ENCODE measurements at places on chromosomes 6 and 20.
A peak's percentile ranks its signal among the peaks of the same experiment; 100 is the strongest.

DNA sequence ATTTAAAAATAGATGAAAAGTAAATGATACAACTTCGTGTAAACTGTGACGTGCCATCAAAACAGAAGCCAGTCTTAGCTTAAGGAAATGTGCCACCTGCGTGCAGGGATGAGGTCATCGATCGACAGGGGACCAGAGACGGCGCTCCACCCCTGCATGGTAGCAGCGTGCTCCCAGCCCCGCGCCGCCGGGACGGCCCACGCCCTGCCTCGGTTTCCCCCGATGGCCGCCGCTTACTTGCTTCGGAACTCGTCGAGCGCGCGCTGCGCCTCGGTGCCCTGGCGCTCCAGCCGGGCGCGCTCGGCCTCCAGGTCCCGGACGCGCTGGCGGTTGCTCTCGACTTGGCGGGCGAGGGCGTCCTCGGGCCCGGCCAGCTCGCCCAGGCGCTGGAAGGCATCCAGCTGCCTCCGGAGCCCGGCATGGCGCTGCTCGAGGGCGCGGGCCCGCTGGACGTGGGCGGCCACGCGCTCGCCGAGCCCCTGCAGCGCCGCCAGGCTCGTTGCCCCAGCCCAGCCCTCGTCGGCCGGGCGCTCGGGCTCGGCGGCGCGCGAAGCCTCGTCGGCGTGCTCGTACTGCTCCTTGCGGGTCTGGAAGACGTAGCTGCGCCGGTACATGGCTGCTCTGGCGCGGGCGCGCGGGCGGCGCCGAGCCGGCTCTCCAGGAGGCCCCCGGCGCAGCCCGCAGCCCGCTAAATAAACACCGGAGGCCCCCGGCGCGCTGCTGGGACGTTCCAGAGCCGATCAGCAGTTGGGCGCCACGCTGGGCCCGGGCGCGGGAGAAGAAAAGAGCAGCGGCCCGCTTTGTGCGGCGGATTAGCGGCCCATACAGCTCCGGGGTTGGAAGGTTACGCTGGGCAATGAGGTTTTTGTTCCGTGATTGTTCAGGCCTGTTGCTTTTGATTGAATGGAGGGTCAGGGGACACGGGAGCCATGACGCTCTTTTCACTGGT is at the start of gene BFSP1:
TSS of gene BFSP1 (minus strand) at position 664 of the 949 bp plus-strand sequence. CDS start at position 614, 50 bp downstream.
- peak; percentile 79 for DNase-seq

DNA sequence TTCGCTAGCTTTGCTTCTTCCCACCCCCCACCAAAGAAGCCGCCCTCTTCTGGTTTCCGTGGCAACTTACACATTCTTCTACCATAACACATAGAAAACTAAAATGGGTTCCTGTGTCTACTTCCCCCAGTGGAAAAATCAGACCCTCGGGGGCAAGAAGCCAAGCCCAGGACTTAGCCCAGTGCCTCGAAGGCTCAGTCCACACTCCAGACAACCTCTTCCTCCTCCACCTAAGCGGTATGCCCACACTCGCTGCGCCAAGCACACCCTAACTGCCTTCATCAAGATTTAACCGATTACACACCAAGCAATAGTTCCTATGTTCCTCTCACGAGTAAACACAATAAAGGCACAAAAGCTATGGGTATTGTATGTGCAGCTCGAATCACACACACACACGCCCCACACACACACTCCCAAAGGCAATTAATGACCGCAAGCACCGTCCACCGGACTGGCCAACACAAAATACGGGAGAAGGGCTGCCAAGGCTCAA is 537 bp downstream of the PPIL4 start:
- peak; percentile 42 for DNase-seq

DNA sequence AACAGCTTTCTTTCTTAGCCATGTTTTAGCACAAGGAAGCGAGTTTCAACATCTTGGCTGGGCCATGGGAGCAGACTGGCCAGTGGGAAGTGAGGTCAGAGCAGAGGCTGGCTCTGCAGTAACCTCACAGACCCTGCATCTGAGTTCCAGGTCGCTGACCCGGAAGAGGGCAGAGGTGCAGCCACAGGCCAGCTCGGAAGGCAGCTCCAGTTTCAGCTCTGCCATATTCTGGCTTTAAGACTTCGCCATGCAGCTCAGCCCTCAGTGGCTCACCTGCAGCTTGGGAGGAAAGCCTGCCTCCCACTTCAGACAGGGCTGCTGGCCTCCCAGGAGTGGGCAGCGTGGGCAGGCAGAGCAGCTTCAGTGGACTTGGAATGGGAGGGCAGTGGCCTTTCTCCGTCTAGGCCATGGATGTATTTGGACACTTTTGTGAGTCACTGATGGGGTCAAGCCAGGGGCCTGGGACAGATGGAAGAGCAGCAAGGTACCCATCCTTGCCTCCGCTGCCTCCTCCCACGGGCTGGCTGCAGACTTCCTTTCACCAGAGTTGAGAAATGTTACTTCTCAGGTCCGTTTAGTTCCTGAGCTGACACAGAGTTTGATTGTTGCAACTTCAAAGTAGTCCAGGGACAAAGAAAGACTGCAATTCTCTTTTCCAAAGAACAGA is 18.5 kb downstream of the CST8 start:
- no peak for DNase-seq

GRCh38 chr6:123333000-123333756 is 303.6 kb downstream of the TRDN start:
- DNase-seq, result no peak

DNA sequence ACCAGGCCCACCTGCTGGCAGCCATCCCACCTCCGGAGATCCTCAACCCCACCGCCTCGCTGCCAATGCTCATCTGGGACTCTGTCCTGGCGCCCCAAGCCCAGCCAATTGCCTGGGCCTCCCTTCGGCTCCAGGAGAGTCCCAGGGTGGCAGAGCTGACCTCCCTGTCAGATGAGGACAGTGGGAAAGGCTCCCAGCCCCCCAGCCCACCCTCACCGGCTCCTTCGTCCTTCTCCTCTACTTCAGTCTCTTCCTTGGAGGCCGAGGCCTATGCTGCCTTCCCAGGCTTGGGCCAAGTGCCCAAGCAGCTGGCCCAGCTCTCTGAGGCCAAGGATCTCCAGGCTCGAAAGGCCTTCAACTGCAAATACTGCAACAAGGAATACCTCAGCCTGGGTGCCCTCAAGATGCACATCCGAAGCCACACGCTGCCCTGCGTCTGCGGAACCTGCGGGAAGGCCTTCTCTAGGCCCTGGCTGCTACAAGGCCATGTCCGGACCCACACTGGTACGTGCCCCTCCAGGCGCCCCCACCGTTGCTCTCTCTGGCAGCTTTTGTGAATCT is 1.1 kb downstream of the SNAI1 start:
- no peak for DNase-seq

- peak; percentile 88 for DNase-seq
Measured at GRCh38 chr20:48295445-48295903, 510.2 kb upstream of the SULF2 start.

DNA sequence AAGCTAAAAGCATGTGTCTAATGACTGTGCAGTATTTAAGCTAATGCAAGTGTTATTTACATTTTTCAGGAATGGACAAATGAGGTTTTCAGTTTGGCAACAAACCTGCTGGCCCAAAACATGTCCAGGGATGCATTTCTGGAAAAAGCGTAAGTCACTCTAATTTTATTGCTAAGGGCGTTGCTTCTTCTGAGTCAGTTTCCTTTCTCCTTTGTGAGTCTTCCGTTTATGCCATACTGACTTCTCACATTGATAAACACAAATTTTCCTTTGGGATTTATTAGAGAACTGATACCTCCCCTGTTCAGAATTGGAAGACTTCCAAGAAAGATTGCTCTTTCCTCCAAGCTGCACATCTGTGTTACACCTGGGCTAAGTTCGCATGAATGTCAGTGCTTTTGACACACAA is 422.9 kb upstream of the PLCB4 start:
- no peak for DNase-seq

DNA sequence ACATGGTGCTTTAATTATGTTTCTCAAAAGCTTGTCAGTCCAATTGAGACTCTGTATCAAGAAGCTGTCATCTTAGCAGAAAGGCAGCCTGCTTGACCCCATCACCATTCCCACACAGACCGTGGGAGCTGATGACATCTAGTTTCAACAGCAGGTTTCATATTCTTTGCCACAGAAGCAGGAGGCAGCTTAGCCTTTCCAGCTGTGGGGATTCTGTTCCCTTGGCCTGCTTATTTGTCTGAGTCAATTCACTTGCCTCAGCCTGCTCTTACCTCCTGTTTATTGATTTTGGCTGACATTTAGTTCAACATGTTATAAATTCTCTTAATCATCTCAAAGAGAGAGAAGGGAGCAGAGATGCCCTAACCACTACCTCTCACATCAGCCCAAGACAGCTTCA is 527.7 kb downstream of the ADGRB3 start:
- no peak for DNase-seq

GRCh38 chr6:33905071-33905609 is 101.3 kb upstream of the MLN start:
- DNase-seq, result no peak

- DNase-seq, result no peak
Measured at GRCh38 chr20:46530640-46531039, 17.3 kb upstream of the ZNF334 start.

GRCh38 chr6:155352811-155353210 is 38.5 kb upstream of the TFB1M start:
- no peak for DNase-seq

Data from A549 (cell line).